ENCODE measurements at places on chromosomes 2 and 18.

GRCh38 chr2:68330691-68331090 lies 10.9 kb upstream of the CNRIP1 start:
- DNase-seq: no peak

DNA sequence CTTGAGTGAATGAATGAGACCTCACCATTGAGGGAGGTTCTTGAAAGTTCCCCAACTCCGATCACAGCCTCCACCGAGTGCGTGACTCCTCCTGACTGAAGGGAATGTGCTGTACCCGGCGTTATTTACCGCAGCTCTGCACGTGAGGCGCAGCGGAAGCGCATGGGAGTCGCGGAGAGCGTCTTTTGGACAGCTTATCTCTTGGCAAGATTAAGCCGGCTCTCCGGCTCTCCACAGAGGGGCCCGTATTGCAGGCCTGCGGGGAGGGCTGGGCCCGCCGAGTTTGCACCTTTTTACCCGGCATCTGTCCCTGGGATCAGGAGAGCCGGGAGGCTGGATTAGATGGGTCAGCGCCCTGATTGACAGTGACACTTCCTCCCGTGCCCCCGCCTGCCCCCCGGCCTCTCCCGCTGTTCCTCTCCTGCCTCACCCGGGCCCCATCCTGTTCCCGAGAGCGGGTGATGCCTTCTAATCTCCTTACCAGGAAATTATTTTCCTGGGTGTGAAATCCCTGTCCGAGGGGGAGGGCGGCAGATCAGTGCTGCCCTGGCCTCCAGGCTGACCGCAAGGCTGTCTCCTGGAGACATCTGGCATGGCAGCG lies 176.3 kb downstream of the INHBB start:
- DNase-seq: peak; percentile 61

GRCh38 chr2:27527182-27527581 lies 30.5 kb downstream of the GCKR start:
- DNase-seq: no peak

- DNase-seq: no peak
Measured at GRCh38 chr2:231894566-231895380, 31.4 kb downstream of the NPPC start.

DNA sequence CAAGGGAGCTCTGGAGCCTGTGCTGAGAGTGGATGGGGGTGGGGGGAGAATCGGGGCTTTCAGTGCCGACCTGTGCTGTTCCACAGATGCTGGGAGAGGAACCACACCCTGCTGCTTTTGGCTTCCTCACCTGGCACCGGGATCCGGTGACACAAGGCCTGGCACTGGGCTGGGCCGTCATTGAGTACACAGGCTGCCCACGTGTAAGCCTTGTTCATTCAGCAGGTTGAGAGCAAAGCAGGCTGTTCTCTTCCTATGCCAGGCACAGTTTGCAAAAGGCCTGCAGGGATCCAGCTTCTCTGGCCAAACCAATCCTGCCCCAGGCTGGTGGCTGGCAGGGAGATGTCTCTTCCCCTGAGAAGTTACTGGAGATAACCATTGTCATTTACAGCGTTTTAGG lies 17.1 kb downstream of the TRIB2 start:
- DNase-seq: no peak

- DNase-seq: no peak
Measured at GRCh38 chr2:159793326-159793725, 4.7 kb downstream of the CD302 start.

DNA sequence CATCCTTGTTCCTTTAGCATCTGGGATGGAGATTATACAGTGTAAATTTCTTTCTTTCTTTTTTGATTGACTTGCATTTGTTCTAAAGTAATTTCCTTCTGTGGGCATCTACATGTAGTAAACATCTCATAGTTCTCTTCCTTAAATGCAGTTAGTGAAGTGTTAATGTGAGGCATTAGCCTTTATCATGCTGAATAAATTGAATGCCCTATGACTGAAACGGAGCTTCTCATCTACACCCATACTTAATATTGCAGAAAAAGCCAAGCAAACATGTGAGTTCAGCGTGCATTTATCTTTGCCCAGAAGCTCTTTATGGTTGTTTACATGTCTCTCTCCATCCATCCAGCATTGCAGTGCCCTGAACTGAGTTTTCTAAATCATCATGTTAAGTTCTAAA lies 58.3 kb downstream of the LYPD1 start:
- no peak for DNase-seq

Data from kidney (tissue), 22 donors.